ENCODE measurements at places on chromosomes 7 and 10.

GRCh38 chr10:105840288-105840770 is 1199.2 kb downstream of the SORCS3 start:
- DNase-seq: no peak

DNA sequence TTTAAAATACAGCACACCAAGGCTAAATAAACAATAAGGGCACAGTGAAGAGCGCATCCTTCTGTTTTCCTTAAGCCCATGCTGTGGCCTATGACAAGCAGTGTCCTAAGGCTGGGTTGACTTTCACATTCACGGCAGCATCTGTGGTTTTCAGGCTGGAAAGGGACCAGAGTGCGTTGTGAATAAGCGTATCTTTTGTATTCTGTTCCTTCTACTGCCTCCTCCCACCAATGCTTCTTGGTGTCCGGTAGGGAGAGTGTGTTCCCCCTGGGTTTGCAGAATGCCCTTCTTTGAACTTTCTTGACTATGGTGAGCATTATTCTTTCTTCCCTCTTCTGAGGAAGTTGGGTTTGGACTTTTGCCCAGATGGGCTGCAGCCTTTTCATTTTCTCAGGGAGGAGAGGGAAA is 73.6 kb downstream of the ABCA13 start:
- DNase-seq: no peak

- no peak for DNase-seq
Measured at GRCh38 chr7:55277916-55278315, 87.2 kb upstream of the LANCL2 start.

- DNase-seq: no peak
Measured at GRCh38 chr10:97744405-97745035, 7.6 kb downstream of the ZFYVE27 start.

GRCh38 chr10:30398788-30399187 is 35.2 kb upstream of the MAP3K8 start:
- no peak for DNase-seq

DNA sequence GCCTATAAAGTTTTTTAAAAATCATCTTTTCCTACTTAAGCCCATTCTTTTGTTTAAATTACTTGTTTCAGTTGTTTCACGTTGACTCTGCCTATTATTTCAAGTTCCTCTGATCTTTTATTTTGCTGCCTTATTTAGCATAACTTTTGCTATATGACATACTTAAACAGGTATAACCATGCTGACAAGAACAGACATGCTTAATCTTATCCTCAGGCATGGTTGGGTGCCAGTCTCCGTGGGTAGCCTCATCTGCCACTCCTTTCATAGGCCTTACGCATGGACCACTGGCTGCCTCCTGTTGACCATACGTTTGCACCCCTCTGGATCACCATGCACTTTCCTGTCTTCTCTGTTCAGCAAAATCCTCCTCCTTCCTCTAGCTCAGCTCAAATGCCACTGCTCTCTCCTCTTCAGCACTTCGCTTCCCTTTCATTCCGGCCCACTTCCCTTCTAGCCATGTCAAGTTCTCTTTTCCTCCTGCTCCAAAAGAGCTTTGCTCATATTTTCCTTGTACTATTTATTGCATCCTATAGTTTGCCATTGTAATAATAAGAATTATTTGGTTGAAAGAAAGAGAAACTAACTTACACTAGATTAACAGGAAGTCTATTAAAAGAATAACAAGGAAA is 10.0 kb upstream of the TSPAN33 start:
- no peak for DNase-seq
